Activated CD4-positive, alpha-beta T cell treated with anti-CD3 and anti-CD28 coated beads for 4 hours (primary cell): ENCODE measurements at places on chromosomes 6 and 20.

DNA sequence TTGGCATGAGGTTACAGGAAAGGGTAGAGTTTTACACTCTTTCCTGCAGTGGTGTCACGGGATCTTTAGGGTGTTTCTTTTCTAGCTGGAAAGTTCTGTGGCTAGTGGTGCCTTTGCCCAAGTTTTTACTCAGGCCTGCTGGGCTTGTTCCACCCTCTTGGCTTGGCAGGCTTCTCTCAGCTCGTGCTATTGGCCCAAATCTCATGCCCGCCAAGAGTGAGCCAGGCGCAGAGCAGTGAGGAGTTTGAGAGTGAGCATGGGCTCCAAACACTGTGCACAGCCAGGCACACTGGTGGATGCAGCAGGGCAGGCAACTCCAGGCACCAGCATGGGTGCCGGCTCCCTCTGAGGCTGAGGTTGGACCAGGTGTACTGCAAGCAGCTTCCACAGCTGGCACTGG is 206.5 kb downstream of the SAMD5 start:
- no peak for DNase-seq

DNA sequence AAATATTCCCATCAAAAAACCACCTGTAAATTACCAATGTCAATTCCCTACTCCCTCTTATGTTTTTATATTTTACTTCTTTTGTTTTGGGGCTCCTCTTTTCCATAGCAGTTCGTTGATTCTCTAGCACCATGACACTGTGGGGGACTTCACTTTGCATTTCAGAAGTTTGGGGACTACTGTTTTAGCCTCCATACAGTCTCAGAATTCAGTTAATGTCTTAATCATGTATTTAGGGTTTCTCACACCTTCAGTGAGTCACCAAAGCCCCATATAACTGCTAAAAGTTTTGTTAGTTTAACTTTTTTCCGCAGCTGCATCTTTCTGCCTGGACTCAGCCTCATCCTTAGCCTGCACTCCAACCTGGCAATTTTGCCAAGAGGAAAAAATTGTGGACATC is 20.7 kb upstream of the AIG1 start:
- DNase-seq: no peak

DNA sequence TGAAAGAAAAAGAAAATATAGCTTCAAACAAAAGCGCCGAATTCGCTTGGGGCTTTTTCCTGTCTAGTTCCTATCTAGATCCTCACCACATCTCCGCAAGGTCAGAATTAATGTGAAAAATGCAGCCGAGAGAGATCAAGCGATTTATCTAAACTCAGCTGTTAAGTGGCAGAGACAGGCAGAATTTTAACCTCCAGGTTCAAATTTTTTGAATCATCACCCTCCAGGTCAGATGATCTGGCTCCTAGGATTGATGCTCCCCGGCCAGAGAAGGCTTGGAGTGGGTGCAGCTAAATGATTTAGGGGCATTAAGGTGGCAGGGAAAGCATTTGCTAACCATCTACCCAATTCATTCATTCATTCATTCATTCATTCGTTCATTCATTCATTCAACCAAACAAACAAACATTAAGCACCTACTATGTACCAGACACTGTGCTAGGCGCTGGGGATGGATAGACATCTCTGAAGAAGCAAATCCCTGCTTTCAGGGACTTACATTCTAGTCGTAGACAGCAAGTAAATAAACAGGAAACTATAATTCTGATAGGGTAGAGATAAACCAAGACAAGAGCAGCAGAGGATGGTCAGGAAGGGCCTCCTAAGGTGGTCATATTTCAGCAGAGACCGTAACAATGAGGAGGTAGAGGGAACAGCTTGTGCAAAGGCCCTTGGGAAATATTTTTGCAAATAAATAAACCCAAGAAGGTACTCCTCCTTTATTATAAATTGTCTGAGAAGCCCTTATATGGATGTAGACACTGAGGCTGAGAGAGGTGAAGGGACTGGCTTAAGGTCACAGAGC is 672 bp upstream of the UBE2V1 start:
- no peak for DNase-seq

GRCh38 chr20:5401277-5401875 is 84.6 kb upstream of the PROKR2 start:
- DNase-seq: no peak

DNA sequence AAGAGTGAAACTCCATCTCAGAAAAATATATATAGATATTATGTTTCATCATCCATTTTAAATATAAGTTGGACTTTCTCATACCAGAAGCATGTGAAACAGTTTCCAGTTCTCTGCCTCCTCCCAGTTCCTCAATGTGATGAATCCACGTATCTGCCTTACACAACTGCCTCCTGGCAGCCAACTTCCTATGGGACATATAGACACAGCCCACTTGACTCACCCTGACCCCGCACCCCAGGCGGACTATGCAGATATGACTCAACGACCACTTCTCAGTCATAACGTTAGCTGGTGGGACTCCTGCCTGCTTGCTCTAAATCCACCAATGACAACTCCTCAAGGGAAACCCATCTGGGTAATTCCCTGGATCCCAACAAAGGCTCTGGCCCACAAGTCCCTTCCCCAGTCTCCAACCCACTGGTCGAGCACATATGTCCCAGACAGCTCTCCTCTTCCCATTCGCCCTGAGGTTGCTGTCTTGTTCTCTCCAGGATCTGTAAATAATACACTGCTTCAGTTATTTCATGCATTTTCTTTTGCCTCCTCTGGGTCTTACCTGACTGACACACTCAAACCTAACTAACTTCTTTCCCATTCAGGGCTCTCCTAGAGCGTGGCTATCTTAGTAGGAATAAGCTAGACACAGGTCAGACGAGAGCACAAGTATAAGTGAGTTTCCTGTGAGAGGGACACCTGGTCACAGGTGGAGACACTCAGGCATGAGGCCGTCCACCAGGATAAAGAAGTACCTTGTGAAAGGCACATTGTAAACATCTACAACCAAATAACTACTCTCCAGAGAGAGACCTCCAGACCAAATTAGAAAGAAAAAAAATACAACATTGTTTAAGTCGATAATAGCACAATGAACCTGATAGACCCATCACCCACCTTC is 548.5 kb downstream of the CD83 start:
- DNase-seq: no peak

GRCh38 chr6:138434925-138435324 is 30.9 kb downstream of the HEBP2 start:
- DNase-seq: no peak

DNA sequence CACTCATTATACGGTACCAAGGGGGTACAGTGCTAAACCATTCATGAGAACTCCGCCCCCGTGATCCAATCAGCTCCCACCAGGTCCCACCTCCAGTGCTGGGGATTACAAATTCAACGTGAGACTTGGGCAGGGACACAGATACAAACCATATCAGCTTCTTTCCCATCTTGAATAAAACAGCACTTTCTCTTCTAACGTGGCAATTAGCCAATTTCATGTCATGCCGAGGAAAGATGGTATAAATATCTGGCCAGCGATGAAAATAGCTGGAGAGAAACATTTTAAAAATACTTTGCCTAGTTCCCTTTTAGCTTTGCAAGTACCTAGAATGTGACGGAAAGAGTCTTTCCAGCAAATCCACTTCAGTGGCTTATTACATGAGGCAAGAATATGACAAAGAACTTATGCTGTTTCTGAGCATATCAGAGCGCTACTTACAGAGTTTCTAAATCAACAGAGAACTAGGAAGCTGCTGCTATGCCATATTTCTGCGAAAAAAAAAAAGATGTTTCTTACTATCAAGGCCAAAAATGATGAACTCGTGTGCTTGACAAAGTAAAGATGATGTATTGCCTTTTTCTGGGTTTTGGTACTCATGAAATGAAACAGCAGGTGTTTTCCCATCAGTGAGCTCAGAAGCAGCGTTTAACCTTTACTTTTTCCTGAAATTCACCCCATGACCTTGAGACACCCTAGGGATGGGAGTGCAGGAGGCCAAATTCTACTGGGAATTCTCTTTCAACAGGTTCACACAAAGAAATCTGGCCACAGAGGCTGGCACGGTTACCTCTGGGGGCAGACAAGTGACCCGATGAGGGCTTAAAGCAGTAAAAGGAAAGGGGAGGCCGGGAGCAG is 37.9 kb downstream of the AGPAT4 start:
- DNase-seq: no peak

DNA sequence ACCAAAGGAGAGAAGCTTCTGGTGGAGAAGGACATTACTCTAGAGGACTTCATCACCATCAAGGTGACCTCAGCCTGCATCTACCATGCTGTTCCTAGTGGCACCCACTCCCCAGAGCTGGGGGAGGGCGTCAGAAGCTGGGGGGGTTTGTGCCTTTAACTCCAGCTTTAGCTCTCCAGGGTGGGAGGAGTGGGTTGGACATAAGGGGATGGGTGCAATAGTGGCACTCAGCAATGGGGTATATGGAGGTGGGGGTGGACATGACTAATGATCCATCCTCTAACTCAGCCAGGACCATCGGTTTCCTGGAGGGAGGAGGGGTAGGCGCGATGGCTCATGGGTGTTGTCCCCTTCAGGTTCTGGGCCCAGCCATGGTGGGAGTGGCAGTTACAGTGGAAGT is 40.1 kb downstream of the SNRPB start:
- no peak for DNase-seq

DNA sequence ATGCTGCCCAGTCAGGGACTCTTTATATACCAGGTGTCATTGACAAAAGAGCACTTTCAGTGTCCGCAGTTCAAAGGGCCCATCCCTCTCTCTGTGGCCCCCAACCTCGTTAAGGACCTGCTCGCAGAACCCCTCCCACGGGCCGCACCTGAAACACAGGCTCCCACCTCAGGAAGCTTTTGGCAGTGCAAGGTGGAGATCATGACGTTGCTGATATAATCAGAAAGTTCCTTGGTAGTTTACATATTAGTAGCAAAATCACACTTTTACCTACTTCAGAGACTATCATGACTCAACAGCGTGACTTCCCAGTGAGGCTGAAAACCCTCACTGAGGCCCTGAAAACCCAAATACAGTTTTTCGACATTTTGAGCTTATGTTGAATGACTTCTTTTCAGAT is 4.1 kb downstream of the TTLL2 start:
- DNase-seq: no peak

DNA sequence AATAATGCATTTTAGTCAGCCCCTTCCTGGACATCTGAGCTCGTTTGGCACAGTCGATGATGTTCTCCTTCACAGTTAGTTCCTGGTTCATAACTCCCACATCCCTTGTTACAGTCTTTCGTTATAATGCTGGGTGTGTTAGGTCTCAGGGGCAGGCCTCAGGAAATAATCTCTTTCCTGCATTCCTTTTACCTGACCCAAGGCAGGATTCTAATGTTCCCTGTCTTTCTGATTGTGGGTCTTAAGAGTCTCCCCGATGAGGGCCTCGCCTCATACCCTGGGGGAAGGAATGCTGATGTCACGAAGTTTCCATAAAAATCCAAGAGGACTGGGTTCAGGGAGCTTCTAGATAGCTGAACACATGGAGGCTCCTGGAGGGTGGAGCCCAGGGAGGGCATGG is 104.0 kb upstream of the CARMIL1 start:
- no peak for DNase-seq

GRCh38 chr6:48610846-48611245 is 499.8 kb upstream of the PTCHD4 start:
- DNase-seq: no peak

DNA sequence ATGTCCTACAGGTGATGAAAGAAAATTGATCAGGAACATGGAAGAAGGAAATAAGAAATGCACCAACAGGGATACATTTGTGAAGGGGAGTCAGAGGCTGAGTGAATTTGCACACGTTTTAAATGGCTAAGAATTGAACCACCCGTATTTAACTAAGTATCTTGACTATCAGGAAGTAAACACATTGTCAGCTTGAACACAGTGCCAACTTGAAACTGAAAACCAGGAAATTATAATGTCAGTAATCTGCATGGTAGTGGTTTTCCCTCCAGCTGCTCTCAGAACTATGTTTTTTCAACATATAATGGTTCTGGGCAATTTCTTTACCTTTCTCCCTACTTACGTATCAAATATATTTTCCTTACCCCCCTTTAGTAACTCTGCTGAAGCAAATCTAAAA is 366.5 kb upstream of the POU3F2 start:
- no peak for DNase-seq

GRCh38 chr6:143971482-143972205 is 36.4 kb downstream of the PLAGL1 start:
- DNase-seq: no peak

DNA sequence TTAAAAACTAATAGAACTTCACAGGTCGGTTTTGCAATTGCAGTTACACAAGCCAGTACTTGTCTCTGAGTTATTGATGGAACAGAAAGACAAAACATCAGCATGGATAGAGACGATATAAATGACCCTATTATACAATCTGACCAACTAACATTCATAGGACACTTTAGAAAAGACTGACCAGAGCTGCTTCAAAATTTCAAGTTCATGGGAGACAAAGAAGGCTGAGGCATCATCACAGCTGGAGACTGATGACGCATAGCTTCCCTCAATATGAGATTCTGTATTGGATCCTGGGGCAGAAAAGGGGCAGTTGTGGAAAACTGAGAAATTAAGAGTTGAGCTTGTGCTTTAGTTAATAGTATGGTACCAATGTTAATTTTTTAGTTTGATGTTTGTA is 174.0 kb downstream of the THBS2 start:
- DNase-seq: no peak

GRCh38 chr20:63073738-63074065 is 66.9 kb upstream of the BHLHE23 start:
- DNase-seq: no peak

- DNase-seq: no peak
Observed at GRCh38 chr6:15413466-15414234, 167.8 kb downstream of the JARID2 start.

GRCh38 chr6:251920-252319 is 40.4 kb upstream of the DUSP22 start:
- no peak for DNase-seq

DNA sequence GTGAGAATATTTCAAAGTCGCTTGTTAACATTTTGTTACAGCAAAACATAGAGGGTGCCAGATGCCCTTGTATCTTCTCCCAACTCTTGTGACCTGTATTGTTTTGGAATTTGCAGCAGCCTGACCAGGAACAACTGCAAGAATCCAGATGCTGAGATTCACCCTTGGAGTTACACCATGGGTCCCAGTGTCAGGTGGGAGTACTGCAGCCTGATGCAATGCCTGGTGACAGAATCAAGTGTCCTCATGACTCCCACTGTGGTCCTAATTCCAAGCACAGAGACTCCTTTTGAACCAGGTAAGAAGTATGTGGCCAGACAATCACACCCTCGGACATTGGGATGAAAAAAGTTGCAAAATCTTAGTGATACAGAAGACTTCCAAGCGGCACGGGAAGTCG is 79.6 kb upstream of the MAP3K4 start:
- DNase-seq: no peak

DNA sequence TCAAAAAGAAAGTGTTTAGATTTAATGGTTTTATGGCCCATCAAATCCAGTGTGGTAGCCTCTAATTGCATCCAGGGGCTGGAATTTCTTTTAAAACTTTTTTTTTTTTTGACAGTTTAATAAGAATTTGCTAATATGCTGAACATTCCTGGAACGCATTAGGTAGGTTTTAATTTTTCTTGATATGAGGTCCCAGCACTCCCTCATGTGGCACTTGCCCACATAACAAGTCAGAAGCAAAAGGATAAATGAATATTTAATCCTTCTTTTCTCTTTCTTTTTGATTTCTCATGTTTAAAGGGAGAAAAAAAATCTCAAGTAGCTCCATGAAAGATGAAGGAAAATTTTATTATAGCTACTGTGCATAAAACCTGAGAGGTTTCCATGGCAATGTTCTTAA is 13.5 kb downstream of the HAO1 start:
- no peak for DNase-seq
